ENCODE measurements at places on chromosomes 11 and 22.

- DNase-seq: no peak
These were observed 1.5 kb downstream of the LARGE1 start for GRCh38 chr22:33918676-33919365.

- DNase-seq: no peak
These were observed 8.6 kb upstream of the EIF3M start for GRCh38 chr11:32575070-32575469.

- no peak for DNase-seq
These were observed 95.8 kb downstream of the TBC1D22A start for GRCh38 chr22:46858181-46858771.

- no peak for DNase-seq
These were observed 149.6 kb downstream of the C11orf91 start for GRCh38 chr11:33551051-33551450.

GRCh38 chr11:76587820-76588454 lies 82.6 kb downstream of the LRRC32 start:
- DNase-seq: no peak

GRCh38 chr11:65506772-65507505 lies 8.1 kb downstream of the MALAT1 start:
- peak; percentile 74 for DNase-seq

- DNase-seq: no peak
These were observed 1.4 kb downstream of the SLC5A1 start for GRCh38 chr22:32044477-32044876.

GRCh38 chr11:69704508-69705253 lies 859 bp upstream of the FGF19 start:
- DNase-seq: no peak

DNA sequence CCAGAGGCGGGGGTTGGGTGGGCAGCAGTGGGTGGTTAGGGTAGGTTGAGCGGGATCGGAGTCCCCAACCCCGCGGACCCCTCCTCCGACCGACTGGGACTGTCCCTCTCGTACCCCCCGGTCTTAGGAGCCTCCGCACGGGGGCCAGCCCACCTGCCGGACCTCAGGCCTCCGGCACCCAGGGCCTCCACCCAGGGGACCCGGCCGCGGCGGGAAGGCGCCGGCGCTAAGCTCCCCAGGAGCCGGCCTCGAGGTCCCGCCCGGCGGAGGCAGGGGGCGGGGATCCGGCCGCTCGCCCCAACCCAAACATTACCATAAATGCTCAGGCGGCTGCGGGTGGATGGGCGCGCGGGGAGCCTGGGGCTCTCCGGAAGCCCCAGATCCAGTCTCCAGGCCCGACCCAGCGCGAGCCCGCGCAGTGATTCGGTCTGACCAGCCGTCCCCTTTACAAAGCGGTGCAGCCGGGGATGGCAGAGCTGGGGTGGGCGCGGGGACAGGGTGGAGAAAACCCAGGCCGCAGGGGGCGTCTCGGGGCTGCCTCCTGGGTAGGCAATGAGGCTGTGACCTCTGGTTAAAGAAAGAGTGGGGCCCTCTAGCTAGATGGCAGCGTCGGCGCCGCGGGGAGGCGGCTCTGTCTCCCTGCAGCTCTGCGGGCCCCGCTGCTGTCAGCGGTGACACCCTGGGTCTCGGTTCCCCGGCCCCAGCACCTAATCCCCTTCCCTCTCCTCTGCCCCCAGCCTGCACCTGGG lies 4.0 kb upstream of the MCAM start:
- no peak for DNase-seq

GRCh38 chr22:27032091-27032761 lies 374.8 kb downstream of the MIAT start:
- DNase-seq: no peak

DNA sequence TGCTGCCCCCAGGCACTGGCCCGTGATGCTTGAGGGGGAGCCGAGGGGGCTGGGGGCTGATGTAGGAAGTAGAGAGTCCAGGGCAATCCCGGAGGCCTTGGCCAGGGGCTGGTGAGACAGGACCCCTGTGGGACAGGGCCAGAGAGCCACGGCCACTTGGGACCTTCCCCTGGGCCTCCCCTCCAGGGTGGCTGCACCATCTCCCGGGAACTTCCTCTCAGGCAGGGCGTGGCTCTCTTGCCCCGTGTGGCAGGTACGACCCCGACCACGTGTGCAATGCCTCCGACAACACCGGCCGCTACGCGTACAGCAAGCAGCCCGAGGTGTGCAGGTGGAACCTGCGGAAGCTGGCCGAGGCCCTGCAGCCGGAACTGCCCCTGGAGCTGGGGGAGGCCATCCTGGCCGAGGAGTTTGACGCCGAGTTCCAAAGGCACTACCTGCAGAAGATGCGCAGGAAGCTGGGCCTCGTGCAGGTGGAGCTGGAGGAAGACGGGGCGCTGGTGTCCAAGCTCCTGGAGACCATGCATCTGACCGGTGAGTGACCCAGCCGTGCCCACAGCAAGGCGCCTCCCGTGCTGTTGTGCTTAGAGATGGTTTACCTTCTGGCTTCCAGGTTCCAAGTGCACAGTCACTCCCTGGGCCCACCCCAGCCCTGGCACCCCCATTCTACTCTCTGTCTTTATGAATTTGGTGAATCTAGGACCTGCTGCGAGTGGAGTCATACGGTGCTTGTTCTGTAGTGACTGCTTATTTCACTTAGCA lies 9.7 kb downstream of the SELENOO start:
- DNase-seq: no peak

DNA sequence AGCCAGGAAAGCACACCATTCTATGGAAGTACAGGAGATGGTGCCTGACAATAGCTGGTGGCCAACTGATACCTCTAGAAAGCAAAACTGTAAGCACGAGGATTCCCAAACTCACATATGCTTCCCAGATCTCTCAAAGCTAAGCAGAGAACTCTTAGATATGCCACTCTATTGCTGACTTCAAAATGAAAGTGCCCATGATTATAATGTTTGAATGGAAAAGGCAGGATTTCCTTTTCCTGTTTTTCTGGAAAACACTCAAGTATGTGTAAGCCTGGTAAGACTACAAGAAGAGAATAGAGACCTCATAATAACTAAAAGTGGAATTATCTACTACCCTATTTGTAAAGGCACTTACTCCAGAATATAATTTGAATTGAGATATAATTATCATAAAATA lies 2.6 kb upstream of the CARD18 start:
- no peak for DNase-seq

- DNase-seq: no peak
These were observed 826 bp upstream of the EEF1G start for GRCh38 chr11:62574363-62575071.

DNA sequence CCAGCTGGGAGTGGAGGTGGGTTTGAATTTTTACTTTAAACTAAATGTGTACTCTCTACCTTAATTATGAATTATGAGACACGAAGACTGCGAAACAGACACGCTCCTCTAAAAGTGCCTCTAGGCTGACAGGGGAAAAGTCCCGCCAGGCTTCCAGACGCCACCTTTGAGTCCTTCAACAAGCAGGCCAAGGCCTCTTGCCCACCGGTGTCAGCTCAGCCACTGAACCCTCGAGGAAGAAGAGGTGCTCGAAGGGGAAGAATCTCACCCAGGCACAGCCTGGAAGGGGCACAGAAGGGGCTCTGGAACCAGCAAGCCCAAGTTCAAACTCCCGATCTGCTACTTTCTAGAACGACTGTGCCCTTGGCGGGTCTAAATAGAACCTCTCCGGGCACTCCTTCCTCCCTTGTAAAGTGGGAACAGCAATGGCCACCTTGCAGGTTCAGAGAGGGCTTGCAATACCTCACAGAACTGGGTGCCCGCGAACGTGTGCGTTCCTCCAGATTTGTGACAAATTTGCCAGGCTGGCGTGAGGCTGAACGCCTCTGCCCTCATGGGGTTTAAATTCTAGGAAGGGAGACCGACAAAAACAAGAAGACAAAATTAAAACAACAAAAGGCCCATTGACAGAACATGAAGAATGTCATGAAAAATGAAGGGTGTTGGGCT lies 158.5 kb upstream of the GRK3 start:
- no peak for DNase-seq

GRCh38 chr11:111209543-111210355 lies 35.8 kb upstream of the POU2AF2 start:
- no peak for DNase-seq

GRCh38 chr11:14420223-14420622 lies 61.2 kb upstream of the RRAS2 start:
- no peak for DNase-seq

- no peak for DNase-seq
These were observed 82.0 kb upstream of the ARHGAP32 start for GRCh38 chr11:129273944-129274711.

- no peak for DNase-seq
These were observed 65.1 kb downstream of the PARVG start for GRCh38 chr22:44245867-44246266.

DNA sequence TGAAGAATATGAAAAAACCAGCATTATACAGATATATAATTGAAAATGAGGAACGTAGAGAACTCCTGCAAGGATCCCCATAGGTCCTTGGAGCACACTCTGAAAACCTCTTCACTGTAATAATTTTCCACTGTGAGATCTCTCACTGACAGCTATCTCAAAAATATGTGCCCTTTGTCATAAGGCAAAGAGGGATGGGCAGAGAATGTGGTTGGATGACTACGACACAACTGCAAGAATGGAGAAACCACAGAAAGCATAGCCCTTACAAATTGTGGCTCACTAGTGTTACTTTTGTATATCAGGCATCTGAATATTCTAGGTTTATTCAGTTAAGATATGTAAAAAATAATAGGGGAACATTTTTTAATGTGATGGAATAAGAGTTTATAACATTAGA lies 7.9 kb upstream of the CTSC start:
- no peak for DNase-seq

DNA sequence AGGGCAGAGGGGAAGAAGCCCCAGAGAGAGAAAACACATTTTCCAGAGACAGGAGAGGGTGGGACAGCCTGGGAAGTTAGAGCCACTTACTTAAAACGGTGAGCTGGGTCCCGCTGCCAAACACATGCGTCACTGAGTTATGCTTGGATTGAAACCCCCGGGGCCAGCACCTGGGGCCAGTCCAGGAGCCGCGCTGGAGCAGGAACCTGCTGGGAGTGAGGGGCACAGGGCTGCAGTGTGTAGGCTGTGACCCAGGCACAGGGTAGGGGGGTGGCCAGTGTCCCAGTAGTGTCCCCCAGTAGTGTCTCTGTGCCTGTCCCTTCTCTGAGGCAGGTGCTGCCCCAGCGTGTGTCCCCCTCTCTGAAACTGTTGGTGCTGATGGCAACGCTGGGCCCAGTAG lies 5.2 kb downstream of the IGLL1 start:
- DNase-seq: no peak

DNA sequence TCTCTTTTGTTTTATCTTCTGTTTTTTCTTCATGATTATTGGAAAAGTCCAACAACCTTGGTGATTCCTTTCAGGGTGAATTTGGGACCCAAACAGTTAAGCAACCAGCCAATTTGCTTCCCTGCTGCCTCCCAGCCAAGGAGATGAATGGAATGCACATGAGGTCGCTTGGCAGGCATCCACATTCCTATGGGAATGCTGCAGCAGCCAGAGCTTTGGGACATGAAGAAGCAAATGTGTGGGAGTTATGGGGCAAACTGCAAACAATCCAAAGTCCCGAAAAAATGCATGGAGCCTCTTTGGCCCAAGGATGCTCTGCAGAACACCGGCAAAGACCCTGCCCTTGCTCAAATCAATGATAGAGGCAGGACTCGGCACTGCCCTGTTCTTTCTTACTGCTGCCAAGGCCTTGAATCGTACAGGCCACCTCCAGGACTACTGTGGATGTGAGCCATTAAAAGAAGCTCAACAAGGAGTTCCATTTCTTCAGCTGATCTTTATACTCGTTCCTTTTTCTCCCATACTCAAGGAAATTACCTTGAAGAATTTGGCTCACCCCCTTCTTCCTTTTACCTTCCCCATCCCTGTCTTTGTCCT lies 117.3 kb upstream of the TEAD1 start:
- no peak for DNase-seq

DNA sequence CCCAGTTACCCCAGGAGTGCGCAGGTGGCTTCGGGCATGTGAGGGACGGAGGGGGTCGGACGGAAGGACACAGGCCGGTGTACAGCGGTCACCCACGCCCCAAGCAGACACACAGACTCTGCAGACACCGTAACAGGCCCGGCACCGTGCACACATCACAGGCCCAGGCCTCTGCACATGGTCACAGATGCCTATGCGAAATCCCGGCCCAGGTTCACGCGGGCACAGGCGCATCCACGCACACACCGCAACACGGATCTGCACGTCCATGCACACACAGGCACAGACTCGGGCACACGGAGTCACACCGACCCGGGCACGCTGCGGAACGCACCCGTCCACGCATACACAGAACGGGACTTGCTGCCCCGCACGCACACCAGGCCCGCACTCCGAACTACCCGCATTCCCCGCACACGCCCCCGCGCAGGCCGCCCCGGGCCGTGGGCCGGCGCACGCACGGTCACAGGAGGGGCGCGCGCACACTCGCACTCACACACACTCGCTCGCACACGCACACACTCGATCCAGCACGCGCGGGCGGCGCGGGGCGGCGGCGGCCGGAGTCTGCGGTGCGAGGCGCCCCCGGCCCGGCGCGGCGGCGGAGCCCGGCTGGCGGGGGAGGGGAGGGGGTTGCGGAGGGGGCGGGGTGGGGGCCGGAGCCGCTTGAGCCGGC lies at the start of gene MGAT3:
Gene MGAT3 (plus strand): TSS at position 491 of the 676 bp plus-strand sequence. CDS start 30,336 bp downstream, outside the sequence.
- DNase-seq: no peak

DNA sequence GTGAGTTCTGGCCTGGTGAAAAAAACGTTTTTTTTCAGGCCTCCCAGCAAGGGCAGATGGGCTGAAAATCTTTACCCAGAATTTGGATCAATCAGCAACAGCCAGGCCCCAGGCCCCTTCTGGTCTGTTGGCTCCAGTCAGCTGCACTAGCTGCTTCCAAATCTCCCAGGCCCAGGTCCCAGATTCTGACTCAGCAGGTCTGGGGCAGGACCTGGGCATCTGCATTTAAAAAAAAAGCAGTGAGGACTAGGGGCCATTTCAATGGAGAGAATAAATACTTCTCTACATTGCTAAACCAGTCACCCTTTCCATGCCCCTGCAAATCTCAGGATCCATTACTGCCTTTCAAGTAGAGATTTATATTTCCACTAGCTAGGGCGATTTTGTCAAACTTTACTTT lies 4.3 kb downstream of the SLC15A3 start:
- no peak for DNase-seq
